ENCODE measurements at places on chromosomes 13 and 19. TPM values are rescaled to one million over a fixed set of nuclear protein-coding genes. Genes with fewer than 3 reads are reported as not detected.

ZNF486 gene
- total RNA-seq, result 14.9 TPM

GRCh38 chr13:46389457-46390451, 2.7 kb upstream of the RUBCNL start:
- H3K36me3 ChIP-seq, result no peaks in the 10 kb centered on the region
- peak overlapping the region; percentile 50 for H3K4me3 ChIP-seq
- H3K27ac ChIP-seq, result peak overlapping the region; percentile 22
- peaks cover 16% of the 10 kb centered on the region for H3K27me3 ChIP-seq
- DNase-seq, result peak; percentile 33
- peaks cover 33% of the 10 kb centered on the region for H3K4me1 ChIP-seq

CEBPA gene
- 0.99 TPM for total RNA-seq

ACP5 gene
- 13.8 TPM for total RNA-seq

DNA sequence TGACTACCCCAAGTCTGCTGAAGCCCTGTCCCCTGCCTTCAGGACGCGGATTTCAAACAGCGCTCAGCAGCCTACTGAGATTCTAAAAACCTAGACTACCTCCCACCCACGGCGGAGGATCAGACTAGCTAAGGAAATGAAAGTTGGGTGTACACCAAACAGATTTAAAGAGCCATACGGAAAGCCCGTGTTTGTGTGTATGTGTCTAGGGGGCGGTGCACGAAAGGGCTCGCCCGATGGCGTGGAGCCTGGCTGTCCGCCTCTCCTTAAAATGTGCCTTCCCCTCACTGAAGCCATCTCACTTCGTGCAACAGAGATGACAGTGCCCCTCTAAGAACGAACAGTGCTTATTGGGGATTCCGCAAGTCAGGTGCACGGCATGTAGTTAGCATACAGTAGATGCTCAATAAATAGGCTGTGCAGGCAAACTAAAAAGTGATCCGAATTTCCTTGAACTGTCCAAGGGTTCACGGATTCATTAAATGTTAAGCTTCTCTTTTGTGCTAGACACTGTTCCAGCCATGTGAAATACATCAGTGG, 639 bp downstream of the LENG1 start:
- no peaks in the 10 kb centered on the region for H3K27me3 ChIP-seq
- H3K4me1 ChIP-seq, result peaks cover 34% of the 10 kb centered on the region
- peak overlapping the region; percentile 100 for H3K4me3 ChIP-seq
- H3K36me3 ChIP-seq, result peaks cover 12% of the 10 kb centered on the region
- H3K27ac ChIP-seq, result peak overlapping the region; percentile 99

DNA sequence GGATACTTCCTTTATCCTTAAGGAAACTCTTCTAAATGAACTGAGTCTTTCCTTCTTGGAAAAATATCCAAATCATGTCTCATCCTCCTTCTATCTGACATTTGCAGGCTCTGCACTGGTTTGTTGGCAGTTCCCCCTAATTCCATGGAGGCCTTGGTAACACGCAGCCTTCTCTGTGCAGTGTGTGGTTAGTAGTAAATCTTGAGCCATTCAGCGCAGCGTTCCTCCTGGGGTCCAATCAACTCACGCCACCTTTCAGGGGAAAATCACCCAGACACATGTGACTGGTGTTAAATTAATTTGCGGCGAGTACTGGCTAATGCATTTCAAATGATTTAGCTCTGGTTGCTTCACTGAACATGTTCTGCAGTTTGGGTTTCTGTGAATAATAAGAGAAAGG, 21.0 kb upstream of the CBY2 start:
- H3K36me3 ChIP-seq, result no peaks in the 10 kb centered on the region
- DNase-seq, result no peak
- H3K27me3 ChIP-seq, result no peaks in the 10 kb centered on the region
- H3K27ac ChIP-seq, result no peak overlapping the region
- H3K4me1 ChIP-seq, result no peaks in the 10 kb centered on the region

IL27RA gene
- total RNA-seq, result 54.2 TPM

TSHZ3 gene
- total RNA-seq, result not detected

ZNF57 gene
- total RNA-seq, result 3.6 TPM
